ENCODE measurements at places on chromosomes 16 and 17.

DNA sequence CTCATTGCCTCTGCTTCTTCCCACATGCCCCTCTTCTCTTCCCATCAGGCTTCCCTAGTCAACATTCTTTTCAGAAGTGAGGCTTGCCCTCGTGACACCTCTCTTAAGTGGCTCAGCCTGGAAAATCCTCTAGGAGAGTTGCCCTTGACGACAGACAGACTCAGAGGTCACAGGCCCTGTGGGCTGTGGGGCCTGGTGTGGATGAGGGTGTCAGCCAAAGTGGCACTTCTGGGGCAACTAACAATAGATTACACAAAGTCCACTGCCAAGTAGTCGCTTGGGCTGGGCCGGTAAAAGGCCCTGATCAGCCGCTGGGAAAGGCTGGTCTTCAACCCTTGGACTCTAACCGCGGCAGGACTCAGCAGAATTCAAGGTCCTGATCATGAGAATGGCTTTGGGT lies 33.7 kb upstream of the METTL16 start:
- DNase-seq: no peak

GRCh38 chr16:48384520-48385252 lies 527 bp downstream of the SIAH1 start:
- DNase-seq: no peak

DNA sequence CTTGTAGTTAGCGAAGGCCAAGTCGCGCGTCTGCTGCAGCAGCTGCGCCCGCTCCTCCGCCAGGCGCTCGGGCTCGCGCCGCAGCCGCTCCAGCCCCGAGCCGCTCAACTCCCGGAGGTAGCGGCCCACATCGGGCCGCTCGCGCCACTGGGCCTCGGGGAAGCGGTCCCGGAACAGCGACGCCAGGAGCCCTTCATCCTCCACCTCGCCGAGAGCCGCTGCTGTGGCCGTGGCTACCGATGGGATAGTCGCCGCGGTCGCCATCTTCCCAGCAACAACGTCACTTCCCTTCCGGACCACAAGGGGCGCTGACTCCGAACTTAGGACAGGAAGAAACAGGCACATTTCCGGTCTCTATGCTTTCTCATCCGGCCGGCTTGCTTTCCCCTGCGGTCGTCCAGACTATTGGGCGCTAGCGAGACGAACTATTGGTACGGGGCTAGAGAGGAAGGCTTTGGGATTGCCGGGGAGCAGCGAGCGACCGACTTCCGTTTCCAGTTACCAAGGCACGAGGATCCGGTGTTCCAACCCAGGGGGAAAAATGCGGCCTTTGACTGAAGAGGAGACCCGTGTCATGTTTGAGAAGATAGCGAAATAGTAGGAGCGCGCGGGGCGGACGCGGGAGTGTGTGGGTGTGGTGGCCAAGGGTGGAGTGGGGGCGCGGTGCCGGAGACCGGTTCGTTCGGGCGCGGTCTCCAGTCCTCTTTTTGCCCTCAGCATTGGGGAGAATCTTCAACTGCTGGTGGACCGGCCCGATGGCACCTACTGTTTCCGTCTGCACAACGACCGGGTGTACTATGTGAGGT lies at the start of the genes COG8 and NIP7:
Gene COG8 (minus strand): TSS at position 276 of the 806 bp plus-strand sequence. CDS start 12 bp downstream, at position 264.
Gene NIP7 (plus strand): TSS at position 484 of the 806 bp plus-strand sequence. CDS start 58 bp downstream, at position 542.
- peak; percentile 95 for DNase-seq

GRCh38 chr17:17745476-17746455 lies 64.5 kb downstream of the RAI1 start:
- no peak for DNase-seq

- DNase-seq: peak; percentile 75
These were observed 90.2 kb downstream of the SYCE1L start for GRCh38 chr16:77289331-77289809.

GRCh38 chr16:67653128-67653788 lies 6.8 kb downstream of the ACD start:
- DNase-seq: no peak

DNA sequence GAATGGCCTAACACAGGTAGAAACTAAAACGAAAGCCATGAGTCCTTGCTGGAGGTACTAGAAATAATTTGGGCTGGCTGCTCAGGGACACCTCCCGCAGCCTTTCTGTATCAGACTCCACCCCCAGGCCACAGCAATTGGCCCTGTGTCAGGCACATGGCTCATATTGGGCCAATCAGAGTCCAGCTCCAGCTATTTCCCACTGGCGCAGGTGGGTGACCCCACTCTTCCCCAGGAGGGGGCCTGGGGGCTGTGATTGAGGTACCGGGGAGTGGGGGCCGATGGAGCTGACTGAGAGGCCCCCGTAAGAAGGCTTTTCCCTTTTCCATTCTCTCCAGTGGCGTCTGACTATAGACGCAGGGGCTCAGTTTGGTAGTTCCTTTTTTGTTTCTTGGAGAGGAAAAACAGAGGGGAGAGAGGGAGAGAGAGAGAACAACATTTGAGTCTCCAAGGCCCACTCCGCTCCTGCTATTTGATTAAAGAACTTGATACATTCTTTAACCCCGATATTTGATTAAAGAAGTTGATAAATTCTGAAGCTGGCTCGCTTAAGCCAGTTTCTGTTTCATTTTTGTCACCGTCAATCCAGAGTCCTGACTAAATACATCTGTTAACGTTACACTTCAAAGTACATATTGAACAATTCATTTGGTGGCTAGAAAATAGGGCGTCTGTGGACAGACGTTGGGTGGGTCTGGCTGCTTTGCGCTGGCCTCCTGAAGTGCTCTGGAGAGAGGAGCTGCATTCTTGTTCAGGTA lies 26.3 kb downstream of the FOXL1 start:
- no peak for DNase-seq

GRCh38 chr16:12646490-12647274 lies 157.0 kb downstream of the CPPED1 start:
- no peak for DNase-seq

- no peak for DNase-seq
These were observed 60.2 kb downstream of the HAPSTR1 start for GRCh38 chr16:9151597-9151996.

All from non-pigmented ciliary epithelial cell (primary cell).